ENCODE measurements at places on chromosomes 5 and 9.

DNA sequence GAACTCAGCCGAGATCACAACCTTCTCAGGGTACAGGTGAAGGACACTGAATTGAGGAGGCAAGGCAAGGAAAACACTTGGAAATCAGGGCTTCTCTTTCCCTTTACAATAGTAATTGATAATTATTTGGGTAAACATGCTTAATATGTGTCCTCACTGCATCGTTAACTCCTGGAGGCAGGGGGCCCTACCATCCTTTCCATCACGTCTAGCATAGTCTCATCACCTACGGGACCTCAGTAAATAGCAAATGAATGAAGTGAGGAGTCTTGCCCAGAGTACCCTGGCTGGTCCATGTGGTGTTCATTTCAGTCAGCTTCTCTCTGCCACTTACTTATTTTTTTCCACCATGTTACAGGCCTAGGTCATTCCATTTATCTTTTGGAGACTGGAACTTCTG is 2.3 kb downstream of the F2RL1 start:
- no peak for DNase-seq

- no peak for DNase-seq
Observed at GRCh38 chr5:31106691-31107090, 86.8 kb upstream of the CDH6 start.

GRCh38 chr5:135182675-135183074 is 148.6 kb upstream of the PITX1 start:
- no peak for DNase-seq

- DNase-seq, result no peak
Observed at GRCh38 chr9:70081120-70081495, 37.5 kb downstream of the MAMDC2 start.

DNA sequence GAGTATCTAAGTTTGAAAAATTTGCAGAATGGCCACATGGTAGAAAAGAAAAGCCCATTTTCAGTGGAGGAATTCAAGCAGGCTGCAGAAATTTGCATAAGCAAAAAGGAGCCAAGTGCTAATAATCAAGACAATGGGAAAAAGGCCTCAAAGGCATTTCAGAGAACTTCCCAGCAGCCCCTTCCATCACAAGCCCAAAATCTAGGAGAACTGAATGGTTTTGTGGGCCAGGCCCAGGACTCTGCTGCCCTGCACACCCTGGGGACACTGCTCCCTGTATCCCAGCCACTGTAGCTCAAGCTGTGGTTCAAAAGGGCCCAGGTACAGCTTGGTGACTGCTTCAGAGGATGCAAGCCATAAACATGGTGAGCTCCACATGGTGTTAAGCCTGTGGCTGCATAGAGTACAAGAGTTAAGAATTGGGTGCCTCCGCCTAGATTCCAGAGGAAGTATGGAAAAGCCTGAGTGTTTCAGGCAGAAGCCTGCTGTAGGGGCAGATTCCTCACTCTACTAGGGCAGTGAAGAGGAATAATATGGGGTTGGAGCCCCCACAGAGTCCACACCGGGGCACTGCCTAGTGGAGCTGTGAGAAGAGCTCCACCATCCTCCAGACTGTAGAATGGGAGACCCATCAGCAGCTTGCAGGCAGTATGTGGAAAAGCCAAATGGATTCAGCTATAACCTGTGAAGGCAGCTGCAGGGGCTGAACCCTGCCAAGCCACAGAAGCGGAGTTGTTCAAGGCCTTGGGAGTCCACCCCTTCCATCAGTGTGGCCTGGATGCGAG is 720.7 kb upstream of the CTNND2 start:
- DNase-seq, result no peak

GRCh38 chr9:92948038-92948534 is 763 bp downstream of the FGD3 start:
- no peak for DNase-seq

GRCh38 chr9:77798140-77798539 is 150.0 kb upstream of the GNA14 start:
- DNase-seq, result no peak

GRCh38 chr5:82151662-82152061 is 126.5 kb downstream of the RPS23 start:
- no peak for DNase-seq

- DNase-seq, result no peak
Observed at GRCh38 chr9:15714746-15715145, 161.9 kb downstream of the CCDC171 start.

DNA sequence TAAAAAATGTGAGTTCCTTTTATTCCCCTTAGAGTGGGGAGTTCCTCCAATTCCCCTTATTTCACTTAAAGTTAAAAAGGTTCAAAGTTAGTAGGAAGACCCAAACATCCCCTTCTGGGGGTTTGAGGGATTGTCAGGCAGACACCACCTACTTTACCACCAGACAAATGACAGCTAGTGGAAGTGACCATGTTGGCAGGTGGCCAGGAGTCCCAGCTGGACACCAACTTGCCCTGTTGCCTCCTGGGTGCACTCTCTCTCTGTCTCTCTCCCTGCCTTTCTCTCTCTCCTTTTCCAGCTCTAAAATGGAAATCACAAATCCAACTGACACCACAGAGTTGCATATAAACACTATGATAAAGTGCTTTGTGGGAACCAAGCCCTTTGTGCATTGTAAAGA is 307.7 kb upstream of the TLE4 start:
- no peak for DNase-seq

GRCh38 chr5:139638090-139638735 is 9.9 kb upstream of the CXXC5 start:
- no peak for DNase-seq

DNA sequence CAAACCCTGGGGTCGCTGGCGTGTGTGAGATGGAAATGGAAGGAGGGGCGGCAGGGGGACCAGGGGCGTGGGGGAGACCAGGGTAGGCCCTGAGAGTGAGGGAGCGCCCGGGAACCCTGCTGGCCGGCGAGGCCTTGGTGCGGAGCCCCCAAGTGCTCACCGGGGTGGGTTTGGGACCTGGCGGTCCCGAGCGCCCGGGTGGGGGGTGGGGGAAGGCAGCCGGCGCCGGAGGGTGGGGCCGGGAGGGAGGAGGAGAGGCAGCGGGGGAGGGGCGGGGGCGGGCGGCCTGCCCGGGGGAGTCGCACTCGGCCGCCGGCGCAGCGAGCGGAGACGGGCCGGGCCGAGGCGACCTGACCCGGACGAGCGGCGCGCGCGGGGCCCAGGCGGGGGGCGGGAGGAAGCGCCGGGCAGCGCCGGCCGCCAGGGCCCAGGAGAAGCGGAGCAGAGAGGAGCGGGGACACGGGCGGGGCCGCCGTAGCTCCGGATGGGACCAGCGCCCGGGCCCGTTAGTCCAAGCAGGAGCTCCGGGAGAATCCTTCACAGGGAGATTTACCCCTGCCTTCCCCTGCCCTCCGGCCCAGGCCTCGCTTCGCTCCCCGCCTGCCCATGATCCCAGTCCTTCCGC is at the start of gene NPR2:
NPR2 (plus strand) TSS at position 295 of the 625 bp plus-strand sequence. CDS start 818 bp downstream, outside the sequence.
- no peak for DNase-seq

- no peak for DNase-seq
Observed at GRCh38 chr5:126402621-126403555, 20.3 kb upstream of the GRAMD2B start.

- DNase-seq, result no peak
Observed at GRCh38 chr5:160460377-160461049, 38.9 kb downstream of the PTTG1 start.

DNA sequence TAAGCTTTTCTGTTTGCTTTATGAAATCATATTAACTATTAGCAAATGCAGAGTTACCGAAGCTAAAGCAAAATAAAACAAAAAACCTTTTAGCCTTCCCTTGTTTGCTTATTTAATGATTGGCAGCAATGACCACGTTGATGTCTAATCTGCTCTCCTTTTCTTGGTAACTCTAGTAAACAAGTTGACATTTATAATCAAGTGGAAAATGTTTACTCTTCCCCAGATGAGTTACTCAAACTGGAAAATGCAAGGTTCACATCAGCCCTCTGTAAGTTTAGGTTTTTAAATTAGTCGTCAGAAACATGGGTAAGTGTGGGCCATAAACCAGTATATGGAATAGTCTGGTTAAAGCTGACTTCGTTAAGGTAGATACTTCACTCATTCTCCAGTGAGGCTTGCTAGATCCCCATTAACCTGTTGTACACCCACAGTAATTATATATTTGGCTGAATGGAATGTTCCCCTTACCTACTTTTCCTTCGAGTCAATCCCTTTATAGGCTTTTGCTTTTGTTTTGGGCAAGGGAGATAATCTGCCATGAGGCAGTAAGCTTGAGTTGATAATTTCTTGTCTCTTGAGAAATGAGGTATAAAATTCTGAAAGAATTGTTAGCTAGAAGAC is 100.9 kb downstream of the GDNF start:
- no peak for DNase-seq

DNA sequence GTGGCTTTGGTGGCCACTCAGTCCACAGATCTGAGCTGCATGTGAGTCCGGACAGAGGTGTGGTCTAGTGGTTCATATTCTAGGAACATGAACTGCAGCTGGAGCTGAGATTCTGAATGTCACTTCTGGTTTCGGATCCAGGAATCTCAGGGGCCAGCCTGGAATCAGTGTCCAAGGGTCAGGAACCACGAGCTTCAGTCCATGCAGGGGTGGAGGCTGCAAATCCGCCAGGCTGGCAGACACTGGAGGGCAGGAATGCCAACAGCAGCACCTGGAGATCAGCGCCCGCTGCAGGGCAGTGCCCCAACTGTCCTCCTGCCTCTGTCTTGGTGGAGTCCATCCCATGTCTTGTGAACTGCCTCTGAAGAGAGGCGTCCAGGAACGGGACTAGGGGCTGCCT is 73.5 kb downstream of the CACNA1B start:
- DNase-seq, result no peak

- DNase-seq, result no peak
Observed at GRCh38 chr9:12271421-12271891, 421.7 kb upstream of the TYRP1 start.

DNA sequence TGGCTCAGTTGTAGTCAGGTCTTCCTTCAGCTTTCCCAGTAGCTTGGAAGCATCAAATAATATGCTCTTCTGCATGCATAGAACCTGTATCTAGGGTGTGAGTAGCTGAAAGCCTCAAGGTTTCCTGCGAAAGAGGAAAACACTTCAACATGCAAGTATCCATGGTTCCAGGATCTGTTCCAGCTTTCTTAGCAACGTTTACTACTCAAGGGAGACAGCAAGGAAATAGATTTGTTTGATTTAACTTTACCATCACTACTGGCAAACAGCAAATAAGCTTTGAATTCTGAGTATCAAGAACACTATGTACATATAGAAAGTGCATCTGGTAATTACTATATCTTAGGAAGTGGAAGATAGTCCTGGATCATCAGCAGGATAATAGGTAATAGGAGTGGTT is 341.0 kb downstream of the PRR16 start:
- DNase-seq, result no peak

DNA sequence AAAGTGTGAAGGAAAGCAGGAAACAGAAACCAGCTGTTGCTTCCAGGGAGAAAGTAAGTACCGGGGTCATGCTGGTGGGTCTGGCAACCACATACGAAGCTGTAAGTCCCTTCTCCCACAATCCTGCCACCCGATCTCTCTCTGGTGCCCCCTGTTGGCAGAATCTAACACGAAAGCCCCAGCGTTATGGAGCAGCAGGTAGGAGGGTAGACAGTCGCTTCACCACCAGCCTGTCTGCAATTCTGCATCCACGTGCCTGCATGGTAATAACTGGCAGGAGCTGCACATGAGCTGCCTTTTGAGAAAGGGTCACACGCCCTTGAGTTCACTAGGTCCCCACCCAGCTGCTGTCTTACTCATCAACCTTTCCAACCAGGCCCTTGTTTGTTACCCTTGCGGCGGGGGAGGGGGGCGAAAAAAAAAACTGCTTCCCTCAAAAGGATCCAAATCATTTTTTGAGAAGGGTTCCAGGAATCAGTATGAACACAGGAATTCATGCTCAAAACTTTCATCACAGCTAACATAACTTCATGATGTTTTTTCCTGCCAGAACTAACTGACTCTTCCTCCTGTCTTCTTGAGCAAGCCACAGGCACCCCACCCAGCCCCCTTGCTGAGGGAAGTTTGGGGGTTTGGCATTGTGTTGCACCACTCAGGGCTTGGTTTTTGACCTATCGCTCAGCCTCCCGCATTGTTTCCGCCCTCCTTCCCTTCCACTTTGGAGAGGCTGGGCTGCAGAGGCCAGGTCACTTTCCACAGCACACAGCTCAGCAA is 19.6 kb upstream of the TMEM252 start:
- DNase-seq, result peak; percentile 13

GRCh38 chr5:31362931-31363568 is 168.8 kb downstream of the DROSHA start:
- DNase-seq, result no peak

GRCh38 chr9:127520941-127521918 is 69.9 kb downstream of the LRSAM1 start:
- DNase-seq, result no peak

- no peak for DNase-seq
Observed at GRCh38 chr9:95017661-95018060, 291.2 kb downstream of the AOPEP start.

GRCh38 chr9:120905315-120906164 is 21.1 kb downstream of the TRAF1 start:
- DNase-seq, result no peak

All from stimulated activated CD8-positive, alpha-beta memory T cell treated with anti-CD3 and anti-CD28 coated beads, Interleukin-7, amount 100 ng/mL, for 48 hours (primary cell).